ENCODE measurements at places on chromosomes 7 and 10.

DNA sequence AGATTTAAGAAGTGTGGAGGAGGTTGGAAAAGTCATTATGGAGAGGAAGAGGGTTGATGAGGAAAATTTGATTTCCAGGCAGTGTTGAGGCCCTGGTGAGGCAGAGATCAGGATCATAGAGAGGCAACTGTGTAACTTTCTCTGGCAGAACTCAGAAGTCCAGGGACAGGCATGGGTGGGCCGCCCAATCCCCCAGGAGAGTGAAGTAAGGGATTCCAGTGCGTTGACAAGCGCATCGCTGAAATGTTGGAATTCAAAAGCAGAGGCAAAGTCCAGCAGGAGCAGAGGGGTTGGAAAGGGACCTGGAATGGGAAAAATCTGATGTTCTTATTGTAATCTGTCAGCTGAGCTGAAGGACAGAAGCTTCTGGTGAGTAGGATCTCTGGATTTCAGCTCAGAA lies 207.3 kb downstream of the FAM107B start:
- no peak for DNase-seq

DNA sequence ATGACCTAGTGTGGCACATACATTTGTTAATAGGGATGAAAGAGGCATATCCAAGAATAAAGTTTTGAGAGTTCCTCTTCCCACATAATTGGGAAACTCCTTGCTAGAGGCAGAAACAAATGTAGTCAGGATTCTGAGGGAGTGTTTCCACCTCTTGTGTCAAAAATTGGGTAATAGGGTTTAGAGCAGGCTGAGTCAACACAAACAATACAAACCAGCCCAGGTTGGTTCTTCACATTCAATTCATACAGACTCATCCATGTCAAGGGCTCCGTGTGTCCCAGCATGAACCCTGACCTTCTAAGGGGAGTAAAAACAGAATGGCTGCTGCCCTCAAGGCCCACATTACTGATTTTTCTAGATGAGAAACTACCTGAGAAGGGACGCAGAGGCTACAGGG lies 75.3 kb downstream of the GLI3 start:
- no peak for DNase-seq

GRCh38 chr10:58937423-58937822 lies 239.0 kb upstream of the PHYHIPL start:
- no peak for DNase-seq

DNA sequence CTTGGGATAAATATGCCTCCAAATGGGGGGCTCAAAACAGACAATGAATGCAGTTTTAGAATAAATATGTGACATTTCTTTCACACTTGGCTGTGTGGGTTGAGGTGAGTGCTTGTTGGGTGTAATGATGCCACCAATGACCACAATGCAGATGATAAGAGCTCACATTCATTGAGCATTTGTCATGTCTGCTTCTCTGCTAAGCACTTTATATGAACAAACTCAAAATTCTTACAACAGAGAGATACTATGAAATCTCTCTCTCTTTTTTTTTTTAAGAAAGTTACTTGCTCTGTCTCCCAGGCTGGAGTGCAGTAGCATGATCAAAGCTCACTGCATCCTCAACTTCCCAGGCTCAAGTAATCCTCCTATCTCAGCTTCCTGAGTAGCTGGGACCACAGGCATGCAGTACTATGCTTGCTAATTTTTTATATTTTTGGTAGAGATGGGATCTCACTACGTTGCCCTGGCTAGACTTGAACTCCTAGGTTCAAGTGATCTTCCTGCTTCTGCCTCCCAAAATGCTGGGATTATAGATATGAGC lies 185.4 kb downstream of the JCAD start:
- DNase-seq = no peak

DNA sequence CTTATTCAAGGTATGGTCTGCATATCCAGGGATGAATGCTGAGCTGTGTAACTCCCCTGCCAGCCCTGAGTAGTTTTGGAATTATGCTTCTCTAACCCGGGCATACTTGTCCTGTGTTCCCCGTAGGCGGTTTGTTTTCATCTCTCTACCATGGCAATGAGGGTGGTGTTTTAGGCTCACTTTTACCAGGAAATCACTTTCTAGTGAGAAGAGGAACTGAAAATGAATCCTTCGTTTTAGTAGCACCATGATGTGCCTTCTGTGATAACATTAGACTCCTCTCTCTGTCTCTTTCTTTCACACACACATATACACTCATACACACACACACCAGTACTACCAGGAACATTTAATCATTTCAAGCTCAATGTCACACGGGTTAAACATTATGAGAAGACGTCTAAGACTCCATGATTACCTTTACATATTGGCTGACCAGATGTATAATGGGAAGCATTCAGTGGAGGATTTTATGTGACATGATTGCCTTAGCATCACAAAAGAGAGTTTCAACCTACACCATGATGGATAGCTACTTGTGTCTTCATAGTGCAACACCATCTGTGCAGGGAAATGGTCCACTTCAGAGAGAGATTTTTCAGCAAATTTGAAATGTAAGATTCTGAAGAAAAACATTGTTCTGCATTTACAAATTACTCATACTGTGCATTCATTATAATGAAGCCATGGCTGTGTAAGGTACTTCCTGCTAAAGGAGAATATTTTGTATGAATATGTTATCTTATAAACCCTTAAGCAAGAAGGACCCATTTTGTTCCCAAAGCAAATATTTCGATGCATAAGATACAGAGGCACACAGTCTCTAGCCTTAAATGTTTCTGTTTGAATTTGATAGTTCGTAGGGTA lies 31.0 kb upstream of the PFKP start:
- DNase-seq = peak; percentile 5

All from SIG-M5 (cell line).